HT-29 (cell line): ENCODE measurements at places on chromosomes 1 and 21.

DNA sequence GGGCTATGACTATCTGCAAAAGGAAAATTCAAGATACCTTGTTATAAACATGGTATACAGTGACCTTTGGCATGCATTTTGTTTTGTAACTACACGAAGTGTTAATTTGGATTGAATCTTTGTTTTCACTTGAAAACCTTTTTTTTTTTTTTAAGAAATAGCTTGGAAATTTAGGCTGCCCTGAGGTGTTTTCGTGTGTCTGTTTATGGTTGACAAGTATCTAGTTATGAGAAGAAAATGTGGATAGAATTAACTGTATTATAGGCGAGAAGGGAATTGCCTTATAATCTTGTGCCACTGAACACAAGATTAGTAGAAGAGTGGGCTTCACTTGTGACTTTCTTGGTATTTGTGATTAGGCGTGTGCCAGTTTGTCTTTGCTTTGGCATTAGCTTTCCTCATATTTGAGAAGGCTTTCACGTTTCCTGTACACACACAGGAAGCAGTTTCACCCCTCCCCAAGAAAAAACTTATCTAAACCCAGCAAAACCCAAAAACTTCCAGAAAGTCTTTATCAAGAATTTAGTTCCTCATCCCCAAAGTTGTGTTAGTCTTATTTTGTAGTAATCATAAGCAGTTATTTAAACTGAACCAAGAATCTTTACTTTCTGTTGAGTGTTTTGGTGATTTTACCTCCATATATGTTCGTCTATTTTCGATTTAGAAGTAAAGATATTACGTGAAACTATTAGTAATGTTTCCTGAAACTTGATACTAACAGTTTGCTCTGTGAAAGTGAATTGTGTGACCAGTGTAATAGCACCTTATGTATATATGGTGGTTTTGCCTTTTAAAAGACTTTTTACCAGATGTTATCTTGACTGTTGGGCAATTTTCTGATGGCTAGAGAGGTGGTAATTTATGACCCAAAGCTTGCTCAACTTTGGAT is 3.8 kb downstream of the DYRK1A start:
- no peak for DNase-seq

DNA sequence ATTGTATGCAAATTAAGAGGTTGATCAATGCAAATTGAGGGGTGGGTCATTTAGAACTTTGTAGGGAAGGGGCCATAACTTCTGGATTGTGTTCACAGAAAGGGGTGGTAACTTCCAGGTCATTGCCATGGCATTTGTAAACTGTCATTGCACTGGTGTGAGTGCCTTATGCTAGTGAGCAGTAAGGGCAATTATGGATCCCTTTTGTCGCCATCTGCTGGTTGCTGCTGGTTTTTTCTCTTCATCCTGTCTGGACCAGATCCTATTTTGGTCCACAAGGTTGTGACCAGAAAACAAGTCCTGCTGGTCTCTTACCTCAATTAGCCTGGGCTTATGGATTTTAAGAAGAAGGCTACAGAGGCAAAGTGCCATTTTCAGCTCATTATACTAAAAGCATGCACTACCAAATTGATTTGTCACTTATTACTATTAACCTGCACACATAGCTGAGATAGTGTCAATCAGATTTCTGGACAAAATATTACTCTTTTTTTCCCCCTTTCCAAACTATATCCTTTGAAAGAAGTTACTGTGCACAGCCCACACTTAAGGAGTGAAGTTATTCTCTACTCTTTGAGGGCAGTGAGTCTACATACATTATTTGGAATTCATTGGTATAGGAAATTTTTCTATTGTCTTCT is 196.2 kb downstream of the ZC3H11B start:
- peak; percentile 86 for DNase-seq

DNA sequence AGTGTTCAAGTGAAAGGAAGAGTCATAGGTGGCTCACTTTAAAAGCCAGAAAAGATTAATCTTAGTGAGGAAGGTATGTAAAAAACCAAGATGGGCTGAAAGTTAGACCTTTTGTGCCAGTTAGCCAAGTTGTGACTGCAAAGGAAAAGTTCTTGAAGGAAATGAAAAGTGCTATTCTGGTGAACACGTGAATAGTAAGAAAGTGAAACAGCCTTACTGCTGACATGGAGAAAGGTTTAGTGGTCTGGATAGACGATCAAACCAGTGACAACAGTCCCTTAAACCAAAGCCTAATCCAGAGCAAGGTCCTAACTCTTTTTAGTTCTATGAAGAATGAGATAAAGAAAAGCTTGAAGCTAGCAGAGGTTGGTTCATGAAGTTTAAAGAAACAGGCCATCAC is 106.4 kb downstream of the CTH start:
- no peak for DNase-seq

- no peak for DNase-seq
Observed at GRCh38 chr1:54861070-54861761, 25.8 kb downstream of the DHCR24 start.

DNA sequence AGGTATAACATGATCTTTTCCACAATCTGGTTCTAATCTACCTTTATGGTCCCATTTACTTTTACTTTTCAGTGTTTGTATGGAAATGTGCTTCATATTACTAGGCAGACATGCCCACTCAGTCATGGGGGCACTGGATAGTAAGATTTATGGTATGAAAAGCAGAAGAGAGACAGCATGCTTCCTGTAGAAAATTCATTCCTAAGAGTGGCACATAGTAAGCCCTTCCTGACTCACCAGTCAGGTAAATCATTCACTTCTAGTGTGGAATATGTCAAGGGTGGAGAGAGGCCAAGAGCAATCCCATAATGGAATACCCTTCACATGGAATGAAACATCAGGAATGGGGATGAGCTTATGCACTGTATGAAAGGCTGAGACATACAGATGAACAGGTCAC is 49.5 kb upstream of the BCL10 start:
- peak; percentile 82 for DNase-seq

- no peak for DNase-seq
Observed at GRCh38 chr21:42459082-42459460, 37.0 kb downstream of the RSPH1 start.

- DNase-seq, result no peak
Observed at GRCh38 chr1:41236781-41237180, 5.3 kb downstream of the SCMH1 start.
